ENCODE measurements at places on chromosomes 2 and 18. TPM values are rescaled to one million over a fixed set of nuclear protein-coding genes. Genes with fewer than 3 reads are reported as not detected.

DCDC2C gene
- total RNA-seq = not detected

ONECUT2 gene
- total RNA-seq = 1.8 TPM

C2orf81 gene
- 0.53 TPM for total RNA-seq

LBX2 gene
- 7.7 TPM for total RNA-seq

CRYGD gene
- not detected for total RNA-seq

DNA sequence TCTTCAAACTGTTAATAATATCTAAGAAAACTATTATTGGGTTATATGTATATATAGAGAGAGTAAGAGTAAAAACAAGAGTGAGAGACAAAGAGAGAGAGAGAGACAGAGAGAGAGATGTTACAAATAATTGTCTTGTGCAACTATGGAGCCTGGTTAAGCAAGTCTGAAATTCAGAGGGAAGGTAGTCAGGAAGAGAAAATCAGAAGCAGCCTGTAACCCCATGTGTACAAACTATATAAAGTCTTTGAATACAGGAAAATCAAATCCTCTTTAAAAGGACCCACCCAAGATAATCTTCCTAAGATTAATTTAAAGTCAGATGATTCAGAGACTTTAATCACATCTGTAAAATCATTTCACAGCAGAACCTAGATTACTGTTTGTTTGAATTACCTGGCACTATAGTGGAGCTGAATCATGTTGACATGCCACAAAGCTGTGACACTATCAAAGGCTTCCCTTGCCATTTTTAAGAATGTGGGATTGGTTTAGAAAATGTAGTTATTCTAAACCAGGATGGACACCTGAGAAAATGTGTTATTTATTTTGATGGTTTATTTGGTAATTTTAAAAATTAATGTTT is 301.7 kb upstream of the FSIP2 start:
- DNase-seq = no peak

- no peak for DNase-seq
Measured at GRCh38 chr2:236644502-236644911, 74.9 kb downstream of the ACKR3 start.

DNA sequence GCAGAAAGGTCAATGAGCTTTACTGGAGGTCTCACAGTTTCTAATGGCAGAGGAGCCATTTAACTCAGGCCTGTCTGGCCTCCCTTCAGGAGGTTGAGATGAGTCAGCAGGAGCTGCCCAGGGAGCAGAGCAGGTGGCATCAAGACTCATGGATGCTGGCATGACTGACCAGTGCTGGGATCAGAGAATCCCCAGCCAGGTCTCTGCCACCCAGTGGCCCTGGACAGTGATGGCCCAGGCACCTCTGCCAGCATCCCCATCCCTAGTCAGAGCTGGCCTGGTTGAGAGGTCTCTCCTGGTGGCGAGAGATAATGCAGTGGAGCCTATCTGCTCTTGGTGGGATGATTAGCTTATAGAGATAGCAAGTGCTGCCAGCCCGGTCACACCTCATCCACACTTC is 43.1 kb downstream of the GYPC start:
- no peak for DNase-seq

GRCh38 chr2:223980803-223981202 is 23.5 kb downstream of the MRPL44 start:
- DNase-seq = no peak

DNA sequence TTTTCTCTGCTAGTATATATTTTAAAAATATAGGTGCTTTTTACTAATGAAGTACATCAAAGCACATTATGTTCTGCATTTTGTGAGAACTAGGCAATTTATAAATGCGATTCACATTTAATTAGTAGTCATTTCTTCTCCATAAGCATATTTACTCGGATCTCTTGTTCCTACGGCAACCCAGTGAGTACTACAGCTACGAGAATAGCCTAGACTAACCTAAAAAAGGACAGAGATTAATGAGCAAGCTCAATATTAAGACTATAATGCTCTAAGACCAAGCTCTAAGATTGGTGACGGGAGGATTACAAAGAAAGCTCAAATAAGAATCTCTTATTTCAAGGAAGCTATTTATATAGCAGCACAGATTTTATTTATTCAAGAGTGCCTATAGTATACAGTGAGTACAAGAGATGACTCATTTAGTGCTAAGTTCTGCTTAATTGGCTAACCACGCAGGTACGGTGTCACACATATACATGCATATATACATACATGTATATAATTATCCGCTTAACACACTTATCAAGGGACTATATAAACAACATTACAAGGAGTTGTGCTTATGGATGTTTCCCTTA is 364.7 kb downstream of the GPD2 start:
- no peak for DNase-seq

DNA sequence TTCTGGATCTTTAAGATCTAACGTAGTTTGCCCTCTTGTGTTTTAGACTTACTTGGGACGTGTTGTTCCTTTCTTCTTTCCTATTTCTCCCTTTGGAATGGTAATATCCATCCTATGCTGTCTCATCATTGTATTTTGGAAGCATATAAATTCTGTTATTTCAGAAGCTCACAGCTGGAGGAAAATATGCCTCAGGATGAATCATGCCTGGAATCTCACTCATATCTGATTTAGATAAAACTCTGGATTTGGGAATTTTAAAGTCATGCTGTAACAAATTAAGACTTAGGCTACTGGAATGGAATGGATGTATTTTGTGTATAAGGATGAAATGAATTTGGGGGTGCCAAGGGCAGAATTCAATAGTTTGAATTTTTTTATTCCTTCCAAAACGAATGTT is 245.2 kb upstream of the GULP1 start:
- DNase-seq = no peak

- peak; percentile 56 for DNase-seq
Measured at GRCh38 chr2:46555011-46555410, 75.6 kb downstream of the TMEM247 start.

DNA sequence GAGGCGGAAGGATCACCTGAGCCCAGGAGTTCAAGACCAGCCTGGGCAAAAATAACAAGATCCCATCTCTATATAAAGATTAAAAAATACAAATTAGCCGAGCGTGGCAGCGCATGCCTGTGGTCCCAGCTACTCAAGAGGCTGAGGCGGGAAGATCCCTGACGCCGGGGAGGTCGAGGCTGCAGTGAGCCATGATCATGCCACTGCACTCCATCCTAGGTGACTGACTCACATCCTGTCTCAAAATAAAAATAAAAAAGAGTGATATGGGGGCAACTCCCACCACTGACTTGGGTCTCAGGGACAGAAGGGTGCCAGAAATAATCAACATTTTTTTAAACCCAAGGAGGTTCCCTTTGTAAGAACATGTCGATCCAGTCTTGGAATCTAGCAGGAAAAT is 37.6 kb downstream of the ZNF516 start:
- no peak for DNase-seq

DNA sequence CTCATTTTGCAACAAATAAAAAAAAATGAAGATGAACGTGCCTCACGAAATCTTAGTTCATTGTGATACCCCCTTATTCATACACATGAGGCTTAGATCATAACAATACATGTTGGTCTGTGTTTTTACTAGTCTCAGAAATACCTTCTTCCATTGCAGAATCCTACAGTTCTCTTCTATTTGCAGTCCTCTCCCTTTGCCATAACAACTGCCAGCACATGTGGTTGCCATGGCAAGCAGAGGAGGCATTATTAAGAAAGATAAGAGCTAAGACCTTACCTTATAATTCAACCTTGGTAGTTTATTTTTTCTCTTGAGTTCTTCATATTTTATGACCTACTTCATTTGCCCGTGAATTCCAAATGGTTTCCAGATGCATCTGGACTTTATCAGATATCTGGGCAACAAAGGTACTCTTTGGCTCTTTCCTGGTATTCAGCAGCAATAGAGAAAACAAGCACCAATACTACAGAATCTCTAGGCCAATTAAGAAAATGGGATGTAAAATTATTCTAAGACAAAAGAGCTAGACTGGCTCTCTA is 524.0 kb downstream of the CMPK2 start:
- DNase-seq = no peak

DNA sequence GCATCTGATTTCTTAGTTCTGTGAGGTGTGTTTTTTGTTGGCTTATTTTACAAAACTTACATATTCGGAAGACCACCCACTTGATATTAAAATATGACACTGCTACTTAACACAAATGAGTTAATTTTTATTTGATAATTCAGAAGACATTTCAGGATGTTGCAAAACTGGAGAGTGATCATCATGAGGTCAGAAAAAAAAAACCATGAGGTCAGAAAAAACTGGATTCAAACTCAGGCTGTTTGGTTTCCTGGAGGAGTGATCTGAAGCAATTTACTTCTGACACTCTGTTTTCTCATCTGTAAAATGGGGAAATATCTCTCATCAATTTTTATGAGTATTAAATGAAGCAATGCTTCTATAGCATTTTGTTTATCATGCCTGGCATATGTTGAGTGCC is 1.8 kb upstream of the CCBE1 start:
- DNase-seq = no peak

- DNase-seq = no peak
Measured at GRCh38 chr2:128357506-128358370, 39.1 kb upstream of the HS6ST1 start.

GRCh38 chr2:212712991-212713390 is 174.4 kb upstream of the ERBB4 start:
- DNase-seq = no peak

DNA sequence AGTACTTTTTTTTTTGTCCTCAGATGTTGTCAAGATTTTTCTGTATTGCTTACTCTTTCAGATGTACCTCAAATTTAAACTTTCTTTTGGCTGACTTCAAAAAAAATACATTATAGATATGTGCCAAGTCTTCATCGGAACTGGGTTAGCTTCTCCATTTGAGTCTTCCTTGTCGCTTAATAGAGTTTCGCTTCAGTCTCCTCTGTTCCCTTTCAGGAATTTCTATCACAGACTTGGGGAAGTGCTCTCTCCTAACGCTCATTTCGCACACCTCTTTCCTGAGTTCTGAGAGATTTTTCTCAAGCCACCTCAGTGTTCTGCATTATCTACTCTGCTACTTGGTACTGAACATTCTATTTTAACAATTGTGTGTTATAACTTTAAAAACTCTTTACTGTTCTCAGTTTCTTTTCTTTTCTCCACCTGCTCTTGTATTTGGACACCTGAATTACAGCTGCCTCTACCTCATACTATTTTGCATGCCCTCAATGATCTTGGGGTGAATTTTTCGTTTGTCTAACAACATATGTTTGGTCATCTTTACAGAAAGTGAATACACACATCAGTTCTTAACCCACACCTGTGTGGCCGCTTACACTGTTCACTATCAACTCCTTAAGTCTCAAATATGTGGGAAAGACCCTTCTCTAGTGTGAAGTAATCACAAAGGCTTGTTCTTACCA is 16.5 kb downstream of the PTPN2 start:
- DNase-seq = no peak

DNA sequence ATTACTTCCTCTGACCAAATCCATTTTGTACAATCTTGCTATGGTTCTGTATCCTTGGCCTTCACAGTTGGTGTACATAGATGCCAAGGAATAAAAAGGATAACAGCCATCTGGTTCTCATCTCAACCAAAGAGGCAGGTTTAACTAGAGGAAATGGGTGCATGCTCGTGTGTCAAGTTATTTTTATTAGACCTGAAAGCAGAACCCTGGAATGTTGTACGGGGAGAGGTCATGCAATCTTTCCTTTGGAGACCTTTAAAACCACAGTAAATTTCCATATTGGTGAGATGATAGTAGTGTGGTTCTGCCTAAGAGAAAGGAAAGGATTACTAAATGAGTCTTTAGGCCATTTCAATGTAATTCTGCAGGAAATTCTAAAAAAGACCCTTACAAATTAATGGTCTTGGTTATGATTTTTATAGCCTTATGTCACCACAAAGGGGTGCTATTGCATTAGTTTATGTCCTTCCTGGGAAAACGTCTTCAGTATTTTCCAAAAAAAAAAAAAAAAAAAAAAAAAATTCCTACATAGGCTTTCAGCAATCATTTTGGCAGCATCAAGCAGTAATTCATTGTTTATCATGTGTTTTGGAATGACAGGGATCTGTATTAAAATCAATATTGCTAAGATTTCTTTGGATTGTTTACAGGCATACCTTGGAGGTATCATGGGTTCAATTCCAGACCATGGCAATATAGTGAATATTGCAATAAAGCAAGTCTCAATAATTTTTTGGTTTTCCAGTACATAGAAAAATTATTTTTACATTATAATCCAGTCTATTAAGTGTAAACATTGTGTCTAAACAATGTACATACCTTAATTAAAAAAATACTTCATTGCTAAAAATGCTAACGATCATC is 270.8 kb downstream of the NYAP2 start:
- DNase-seq = peak; percentile 65

GRCh38 chr2:101960819-101961337 is 30.9 kb upstream of the IL1R2 start:
- no peak for DNase-seq

DNA sequence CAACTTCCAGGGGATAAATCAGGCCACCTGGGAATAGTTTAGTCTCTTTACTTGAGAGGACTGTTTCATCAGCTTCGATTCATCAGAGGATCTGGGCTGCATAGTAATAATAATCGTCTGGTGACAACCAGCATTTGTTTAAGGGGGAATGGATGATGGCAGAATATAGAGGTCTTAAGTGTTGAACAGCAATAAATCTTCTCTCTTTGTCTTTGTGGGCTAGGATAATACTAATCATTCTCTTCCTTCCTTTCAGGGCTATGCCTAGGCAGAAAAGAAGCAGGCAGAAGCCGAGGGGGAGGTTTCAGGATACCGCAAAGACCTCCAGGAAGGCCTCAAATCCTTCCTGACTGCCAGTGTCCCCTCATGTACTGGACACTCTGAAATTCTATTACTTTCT is 150.4 kb upstream of the GAREM1 start:
- DNase-seq = no peak

- DNase-seq = peak; percentile 68
Measured at GRCh38 chr2:222318026-222318711, 19.4 kb upstream of the PAX3 start.

DNA sequence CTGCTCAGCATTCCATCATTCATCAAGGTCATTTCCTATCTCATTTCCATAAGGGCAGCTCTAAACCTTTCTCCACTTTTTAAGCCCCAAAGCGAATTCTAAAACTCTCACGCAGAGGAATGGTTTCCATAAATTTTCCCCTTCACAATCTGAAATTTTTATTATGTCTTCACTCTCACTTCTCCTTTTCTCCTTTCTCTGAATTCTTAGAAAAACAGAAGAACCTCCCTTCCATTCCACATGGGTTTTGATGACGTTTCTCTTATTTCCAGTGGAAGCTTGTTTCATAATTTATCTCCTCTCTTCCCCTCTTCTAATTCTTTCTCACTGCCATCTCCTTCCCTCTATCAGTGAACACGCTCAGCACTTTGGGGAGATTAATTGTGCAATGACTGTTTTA is 97.3 kb downstream of the SPATS2L start:
- no peak for DNase-seq

- no peak for DNase-seq
Measured at GRCh38 chr2:64945973-64946768, 43.0 kb upstream of the SLC1A4 start.

GRCh38 chr2:145352484-145352883 is 832.6 kb upstream of the ZEB2 start:
- DNase-seq = no peak

GRCh38 chr18:71995904-71996465 is 548.2 kb downstream of the CBLN2 start:
- no peak for DNase-seq

DNA sequence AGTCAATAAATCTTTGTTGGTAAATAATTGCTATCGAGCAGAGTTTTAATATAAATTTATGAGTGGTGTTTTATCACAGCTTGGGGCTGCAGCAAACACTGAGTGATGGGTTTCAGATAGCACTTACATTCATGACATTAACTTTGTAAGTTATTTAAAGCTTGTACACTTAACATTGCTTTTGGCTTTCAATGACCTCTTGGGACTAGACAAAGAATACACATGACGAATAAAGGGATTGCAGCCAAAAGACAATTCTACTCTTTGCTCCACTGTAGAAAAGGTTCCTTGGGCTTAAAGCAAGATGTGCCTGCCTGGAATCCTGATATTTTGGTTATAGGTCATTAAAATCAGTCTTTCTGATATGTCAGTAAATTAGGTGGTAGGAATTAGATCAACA is 299.5 kb downstream of the GBX2 start:
- DNase-seq = no peak

Data from SK-MEL-5 (cell line).